Posterior cingulate gyrus (tissue), 11 donors: ENCODE measurements at places on chromosomes 4 and X.
A peak's percentile ranks its signal among the peaks of the same experiment; 100 is the strongest.

DNA sequence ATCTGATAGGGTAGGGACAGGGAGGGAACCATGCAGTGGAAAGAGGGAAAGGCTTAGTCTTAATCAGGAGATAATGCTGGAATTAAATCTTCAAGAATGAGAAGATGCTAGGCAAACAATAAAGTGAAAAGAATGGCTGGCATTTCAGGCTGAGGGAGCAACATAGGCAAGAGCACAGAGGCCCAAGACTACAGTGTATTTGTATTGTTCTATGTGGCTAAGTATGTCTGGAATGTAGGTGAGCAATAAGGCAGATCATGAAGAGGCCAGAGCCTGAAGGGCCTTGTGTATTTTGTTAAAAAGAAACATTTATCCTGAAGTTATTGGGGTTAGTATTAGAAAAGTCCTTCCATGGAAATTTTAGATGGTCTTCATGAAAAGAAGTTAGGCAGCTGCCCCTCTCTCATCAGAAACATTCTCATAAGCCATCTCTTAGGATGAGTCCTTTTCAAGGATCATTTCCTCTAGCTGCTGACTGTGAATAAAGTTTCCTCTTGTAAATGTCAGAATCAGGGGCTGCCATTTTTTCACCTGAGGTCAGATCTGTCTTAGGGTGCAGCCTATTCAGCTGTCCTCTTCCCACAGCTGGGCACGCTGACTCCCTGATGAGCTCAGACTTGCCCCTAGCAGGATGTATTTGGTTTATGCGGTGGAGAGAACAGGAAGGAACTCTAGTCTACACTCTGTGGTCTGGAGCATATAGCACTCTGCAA lies 46.3 kb downstream of the ATP10D start:
- DNase-seq, result peak; percentile 79

- peak; percentile 87 for DNase-seq
Observed at GRCh38 chrX:71492231-71493065, 40.5 kb upstream of the OGT start.

- DNase-seq, result no peak
Observed at GRCh38 chr4:89863533-89863932, 26.6 kb upstream of the SNCA start.

DNA sequence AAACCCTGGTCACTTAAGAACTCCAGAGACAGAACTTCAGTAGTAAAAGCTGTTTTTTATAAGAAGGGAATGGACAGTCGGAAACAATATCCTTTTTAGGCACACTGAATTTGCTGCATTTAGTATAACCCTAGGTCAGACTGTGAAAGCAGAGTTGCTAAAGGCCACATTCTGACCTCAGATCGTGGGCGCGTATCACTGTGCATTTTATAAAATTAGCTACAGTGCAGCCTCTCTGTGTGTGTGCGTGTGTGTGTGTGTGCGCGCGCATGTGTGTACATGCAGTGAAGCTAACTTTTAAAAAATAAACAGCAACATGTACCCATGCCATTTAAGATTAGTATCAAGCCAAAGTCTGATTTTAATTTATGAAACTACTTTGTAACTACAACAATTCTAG lies 8.0 kb downstream of the ZNF827 start:
- no peak for DNase-seq

GRCh38 chr4:17497890-17498523 lies 13.9 kb downstream of the QDPR start:
- DNase-seq, result no peak

- no peak for DNase-seq
Observed at GRCh38 chr4:1218634-1219565, 30.0 kb downstream of the CTBP1 start.

DNA sequence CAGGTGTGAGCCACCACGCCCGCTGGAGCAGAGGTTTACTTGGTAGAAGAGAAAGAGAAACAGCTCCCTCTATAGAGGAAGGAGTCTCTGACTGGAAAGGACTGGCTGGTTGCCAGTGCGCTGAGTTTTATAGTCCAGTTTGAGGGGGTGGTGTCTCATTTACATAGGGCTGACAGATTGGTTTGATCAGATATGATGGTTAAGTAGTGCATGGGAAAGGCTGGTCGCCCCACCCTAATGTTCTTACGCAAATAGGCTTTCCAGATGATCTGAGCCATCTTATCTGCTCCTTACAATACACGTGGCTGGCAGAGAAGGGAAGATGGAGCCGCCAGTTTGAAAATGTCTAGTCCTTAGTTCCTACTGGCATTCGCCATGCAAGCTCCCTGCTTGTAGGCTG lies 439.5 kb downstream of the NAF1 start:
- DNase-seq, result no peak

DNA sequence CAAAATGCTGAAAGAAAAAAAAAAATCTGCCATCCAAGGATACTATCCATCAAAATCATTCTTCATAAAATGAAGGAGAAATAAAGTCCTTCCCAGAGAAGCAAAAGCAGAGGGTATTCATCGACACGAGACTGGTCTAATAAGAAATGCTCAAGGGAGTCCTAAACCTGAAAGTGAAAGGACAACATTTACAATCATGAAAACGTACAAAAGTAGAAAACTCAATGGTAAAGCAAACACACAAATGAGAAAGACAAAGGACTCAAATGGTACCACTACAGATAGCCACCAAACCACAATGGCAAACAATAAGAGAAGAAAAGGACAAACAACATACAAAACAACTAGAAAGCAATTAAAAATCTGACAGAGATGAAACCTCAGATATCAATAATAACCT lies 41.0 kb downstream of the CD99L2 start:
- DNase-seq, result no peak

GRCh38 chr4:141301216-141301615 lies 80.5 kb downstream of the ZNF330 start:
- no peak for DNase-seq

GRCh38 chr4:20044502-20044911 lies 207.2 kb upstream of the SLIT2 start:
- DNase-seq, result no peak

GRCh38 chr4:74344031-74344430 lies 20.9 kb upstream of the EREG start:
- DNase-seq, result no peak

DNA sequence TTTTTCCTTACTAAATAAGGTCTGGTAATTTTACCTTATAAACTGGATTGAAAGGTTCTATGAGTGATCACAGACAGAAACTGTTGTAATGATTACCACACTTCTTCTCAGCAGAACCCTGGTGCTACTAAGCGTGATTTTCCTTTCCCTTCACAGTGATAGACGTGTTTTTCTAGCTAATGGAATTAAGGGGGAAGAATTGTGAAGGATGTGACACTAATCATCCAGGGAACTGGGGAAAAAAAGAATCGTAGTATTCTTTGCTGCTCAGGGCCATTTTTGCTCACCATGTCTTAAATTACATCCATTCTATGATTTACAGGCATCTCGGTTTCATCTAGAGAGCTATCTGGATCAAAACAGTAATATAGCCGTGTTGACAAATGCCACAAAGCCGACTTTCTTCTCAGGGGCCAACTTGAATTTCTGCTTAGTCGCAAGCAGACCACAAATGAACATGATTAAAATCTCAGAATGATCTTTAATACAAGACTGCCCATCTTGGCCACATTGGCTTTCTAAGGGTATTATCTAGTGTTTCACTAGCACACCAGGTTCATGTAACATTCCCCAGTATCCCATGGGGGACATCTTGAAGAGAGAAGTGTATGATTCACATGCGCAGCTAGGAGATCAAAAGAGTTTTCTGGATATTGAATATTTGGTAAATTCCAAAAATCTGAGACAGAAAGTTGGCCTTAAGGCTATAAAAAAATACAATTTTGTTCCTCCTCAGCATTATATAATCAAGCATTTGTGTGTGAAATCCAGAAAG lies 154.0 kb downstream of the UGT8 start:
- DNase-seq, result no peak

GRCh38 chrX:17769701-17770269 lies 32.5 kb downstream of the SCML1 start:
- no peak for DNase-seq

DNA sequence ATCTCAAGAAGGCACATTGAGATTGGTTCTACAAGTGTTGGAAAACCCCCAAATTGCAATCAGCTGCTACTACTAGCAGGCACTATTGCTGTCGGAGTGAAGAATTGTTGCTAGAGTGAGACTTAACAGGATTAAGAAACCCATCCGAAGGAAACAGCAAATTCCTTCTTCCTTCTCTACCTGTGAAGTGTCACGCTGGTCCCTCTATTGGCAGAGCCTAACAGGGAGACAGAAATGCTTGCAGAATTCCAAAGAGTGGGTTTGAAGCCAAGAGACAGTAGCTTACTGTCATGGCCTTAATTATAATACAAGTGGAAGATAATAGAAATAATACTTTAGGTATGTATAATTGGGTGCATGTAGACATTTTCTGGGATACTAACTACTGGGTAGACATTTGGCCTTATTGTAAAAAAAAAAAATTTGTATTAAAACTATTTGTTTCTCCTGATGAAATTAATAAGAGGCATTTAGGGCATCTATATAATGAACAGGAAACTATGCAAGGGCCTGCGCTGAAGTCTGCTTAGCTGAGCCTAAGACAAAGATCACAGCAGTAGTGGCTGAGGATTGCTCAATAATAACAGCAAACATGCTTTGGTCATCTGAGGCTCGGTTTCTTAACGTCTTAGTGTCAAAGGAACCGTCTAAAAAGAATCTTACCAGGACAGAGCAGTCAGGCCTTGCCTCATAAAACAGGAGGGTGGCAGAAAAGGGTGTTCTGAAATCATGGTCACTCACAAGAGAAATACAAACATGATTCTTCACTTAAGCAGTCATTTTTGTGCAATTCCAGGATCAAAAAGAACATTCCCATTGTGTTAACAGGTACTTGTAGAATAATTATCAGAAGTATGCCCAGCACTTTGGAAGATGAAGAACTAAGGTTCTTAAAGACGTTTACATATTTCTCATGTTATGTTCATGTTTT lies 40.8 kb downstream of the FAM241A start:
- DNase-seq, result no peak

- DNase-seq, result no peak
Observed at GRCh38 chr4:121307445-121308327, 73.1 kb downstream of the QRFPR start.

- no peak for DNase-seq
Observed at GRCh38 chrX:47091149-47091775, 13.0 kb downstream of the RGN start.

DNA sequence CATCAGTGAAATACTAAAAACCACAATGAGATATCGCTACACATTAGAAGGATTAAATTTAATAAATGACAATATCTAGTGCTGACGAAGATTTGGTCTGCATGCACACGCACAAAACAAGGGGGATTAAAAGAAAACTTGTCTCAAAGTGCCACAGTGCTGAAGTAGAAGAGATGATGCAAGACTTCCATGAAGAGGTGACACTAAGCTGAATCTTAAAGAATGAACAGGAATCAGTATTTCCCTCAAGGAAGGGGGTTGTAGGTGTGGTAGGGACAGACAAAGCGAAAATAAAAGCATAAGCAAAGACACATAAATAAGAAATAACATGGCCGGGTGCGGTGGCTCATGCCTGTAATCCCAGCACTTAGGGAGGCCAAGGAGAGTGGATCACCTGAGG lies 33.5 kb downstream of the CNOT6L start:
- no peak for DNase-seq

DNA sequence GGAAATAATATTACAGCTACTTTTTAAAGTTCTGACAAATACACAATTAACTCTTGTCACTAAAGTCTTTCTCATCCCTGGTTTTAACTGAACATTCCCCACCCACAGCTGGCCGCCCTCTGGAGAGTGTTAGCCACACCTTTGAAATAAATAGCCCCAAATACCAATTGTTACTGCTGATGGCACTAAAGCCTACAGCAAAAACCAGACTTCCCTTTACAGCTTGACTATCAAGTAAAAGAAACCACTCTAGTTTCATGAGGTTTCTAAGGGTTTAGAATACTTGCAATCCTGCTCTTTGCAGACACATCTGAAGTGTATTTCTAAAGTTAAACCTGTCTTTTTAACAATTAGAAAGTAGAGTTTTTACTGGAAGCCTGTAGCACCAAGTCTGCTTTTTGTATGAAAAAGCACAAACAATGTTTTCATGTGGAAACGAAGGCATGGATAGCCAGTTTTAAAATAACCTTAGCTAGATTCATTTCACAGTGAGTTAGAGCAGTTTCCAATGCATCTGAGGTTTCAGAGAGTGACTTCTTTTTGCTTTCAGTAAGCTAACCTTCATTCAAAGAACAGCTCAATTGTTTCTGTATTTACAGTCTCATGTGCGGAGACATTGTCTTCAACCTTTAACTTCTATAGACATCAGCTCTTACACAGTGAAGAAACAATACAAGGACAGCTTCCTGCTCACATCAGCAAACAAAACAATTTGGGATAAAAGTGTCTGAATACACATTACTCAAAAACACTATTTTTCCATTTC lies 164.8 kb upstream of the VEGFC start:
- DNase-seq, result no peak

- no peak for DNase-seq
Observed at GRCh38 chr4:56226579-56226978, 160.7 kb downstream of the AASDH start.

DNA sequence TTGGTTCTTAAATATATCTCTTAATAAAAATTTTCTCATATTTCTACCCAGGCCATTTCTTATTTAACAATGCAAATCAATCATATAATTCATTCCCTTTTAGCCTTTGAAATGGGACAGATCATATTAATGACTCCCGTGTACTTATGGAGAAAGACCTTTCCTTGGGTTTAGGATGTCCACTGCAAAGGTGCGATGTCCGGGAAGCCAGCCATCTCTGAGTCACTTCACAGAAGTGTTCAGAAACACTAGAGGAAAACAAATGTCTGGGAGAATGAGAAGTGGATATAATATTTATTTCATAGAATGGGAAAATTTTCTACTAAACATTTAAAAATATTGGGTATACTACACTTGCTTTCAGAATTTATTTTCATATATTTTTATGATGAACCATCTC lies 15.3 kb downstream of the INTU start:
- DNase-seq, result no peak

DNA sequence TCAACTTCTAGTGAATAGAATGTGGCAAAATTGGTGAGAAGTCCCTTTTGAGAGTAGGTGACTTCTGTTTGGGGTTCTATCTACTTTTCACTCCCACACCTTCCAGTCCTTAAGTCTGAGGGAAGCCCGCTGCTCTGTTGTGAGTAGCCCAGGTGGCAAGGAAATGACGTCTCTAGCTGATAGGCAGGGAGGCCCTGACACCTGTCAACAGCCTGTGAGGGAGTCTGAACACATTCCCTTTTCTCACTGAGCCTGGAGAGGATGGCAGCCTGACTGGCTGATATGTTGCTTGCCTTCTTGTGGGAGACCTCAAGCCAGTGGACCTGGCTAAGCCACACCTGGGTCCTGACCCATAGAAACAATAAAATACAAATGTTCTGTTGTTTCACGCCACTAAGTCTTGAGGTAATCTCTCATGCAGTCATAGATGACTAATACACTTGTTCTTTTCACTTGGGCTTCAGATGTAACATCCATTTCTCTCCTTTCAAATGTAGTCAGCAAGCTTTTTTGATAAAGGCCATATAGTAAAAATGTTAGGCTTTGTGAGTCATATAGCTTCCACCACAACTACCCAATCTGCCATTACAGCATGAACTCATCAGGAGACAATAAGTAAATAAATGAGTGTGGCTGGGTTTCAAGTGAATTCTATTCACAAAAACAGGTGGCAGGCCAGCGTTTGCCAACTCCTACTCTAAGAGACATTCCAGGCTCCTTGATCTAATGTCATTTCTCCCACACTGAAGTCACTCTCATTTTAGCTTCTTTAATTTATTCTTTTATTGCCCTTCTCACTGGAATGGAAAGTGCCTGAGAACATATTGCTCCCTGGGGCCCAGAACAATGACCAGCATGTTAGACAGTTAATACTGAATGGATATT lies 265.1 kb upstream of the MAD2L1 start:
- DNase-seq, result no peak

GRCh38 chr4:122845760-122846159 lies 19.1 kb downstream of the FGF2 start:
- DNase-seq, result no peak
